NCI-H526 (cell line): ENCODE measurements at places on chromosomes 16 and 17.
A peak's percentile ranks its signal among the peaks of the same experiment; 100 is the strongest.

DNA sequence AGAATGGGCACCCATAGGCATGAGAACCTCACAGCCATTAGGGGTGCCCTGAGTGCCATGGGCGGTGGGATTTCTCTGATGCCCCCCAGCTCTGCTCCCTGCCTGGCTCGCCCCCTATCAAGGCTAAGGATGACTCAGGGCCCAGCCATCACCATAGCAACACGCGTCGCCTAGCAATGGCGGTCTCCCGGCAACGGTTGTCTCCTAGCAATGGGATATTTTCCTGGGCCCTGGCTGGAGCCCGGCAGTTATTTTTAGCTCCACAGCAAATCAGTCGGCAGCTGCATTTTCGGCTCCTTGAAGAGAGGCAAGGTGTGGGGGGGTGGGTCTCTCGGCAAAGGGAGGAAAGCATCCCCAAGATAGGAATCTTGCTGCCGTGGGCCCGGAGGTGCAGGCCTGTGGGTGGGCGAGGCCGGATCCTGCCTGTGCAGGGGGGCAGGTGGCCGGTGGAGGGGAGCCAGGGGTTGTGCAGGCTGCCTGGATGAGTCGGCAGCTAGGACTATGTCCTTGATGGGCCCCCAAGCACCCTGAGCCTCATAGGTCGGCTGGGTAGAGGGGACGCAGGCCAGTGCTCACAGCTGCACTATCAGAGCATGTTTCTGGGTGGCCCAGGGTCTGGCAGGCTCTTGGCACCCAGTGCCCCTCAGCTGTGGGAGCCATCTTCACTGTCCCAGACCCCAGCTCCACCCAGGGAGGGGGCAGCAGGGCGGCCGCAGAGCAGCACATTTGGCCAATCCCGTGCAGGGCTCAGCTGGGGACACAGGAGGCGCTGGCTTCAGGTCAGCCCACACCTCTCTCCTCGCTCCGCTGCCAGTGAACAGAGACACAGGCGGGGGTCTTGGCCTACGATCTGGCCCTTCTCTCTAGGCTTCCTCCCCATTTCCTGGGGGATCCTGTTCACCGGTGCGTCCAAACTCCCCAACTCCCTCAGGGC is 4.2 kb upstream of the FBXL16 start:
- peak; percentile 57 for DNase-seq

DNA sequence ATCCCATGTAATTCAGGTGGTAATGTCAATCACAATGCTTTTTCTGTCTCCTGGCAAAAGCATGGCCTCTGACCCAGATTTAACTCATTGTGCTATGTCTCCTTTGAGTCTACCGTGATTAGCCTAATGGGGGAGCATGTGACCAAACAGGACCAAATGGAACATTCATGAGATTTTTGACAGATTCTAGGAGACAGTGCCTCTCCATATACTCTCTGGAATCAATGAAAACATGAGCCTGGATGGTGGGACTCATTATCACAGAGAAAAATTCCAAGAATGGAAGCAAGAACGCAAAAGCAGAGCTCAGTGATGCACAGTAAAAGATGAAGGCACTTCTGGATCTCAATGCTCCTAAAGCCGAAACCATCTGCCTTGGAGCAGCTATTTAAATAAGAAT is 307.9 kb upstream of the MON1B start:
- DNase-seq: no peak

DNA sequence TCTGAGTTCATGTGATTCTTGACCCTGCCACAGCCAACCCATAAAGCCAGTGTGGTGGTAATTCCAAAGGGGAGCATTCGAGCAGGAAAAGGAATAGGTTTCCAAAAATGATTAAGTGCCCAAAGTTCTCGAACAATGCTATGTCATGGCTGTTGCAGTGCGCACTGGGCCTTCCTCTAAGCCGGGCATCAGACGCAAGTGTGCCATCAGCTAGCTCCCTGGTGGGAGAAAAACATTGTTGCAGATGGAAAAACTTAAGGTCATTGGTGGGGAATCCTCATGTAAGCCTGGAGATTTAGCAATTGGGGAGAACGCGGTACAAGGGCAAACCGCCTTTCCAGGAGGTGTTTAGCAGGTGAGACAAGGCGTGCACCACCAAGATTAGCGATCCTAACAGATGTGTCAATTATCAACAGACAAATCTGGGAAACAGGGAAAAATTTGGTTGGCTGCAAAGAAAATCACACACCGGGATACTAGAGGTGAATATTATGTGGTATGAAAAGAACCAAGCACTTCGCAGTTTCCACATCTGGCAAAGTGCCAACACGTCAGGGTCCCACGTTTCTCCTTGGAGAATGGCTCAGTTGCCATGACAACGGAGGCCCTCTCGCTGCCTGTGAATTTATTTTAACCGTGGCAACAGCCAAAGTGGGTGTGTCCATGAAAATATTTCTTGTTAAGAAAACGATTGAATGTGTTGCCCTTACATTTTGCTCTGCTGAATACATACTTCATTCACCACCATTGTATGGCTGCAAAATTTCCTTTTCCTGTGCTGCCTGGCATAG is 118.5 kb upstream of the CACNG5 start:
- DNase-seq: peak; percentile 11

- no peak for DNase-seq
Measured at GRCh38 chr16:27722892-27723450, 173.0 kb downstream of the KATNIP start.

DNA sequence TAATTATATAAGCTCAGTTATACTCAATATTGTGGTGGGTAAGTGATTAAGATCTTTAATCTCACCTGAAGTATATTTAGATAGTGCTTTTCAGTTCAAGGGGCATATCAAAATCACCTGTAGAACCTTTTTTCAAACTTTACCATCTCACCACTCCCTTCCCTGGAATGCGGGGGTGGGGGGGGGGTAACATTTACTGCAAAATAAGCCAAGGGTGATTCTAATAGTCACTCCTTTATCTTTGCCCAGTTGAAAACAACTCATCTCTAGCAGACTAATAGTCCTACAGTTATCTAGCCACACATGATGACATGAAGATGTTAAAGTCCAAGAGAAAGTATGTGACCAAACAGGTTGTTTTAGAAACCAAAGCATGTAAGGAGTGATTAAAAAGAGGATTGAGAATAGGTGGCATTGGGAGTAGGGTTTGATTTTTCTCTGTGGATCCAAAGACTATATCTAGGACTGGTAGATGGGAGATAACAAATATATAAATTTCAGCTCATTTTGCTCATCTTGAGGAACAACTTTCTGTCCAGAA is 21.5 kb downstream of the LPCAT2 start:
- DNase-seq: no peak

DNA sequence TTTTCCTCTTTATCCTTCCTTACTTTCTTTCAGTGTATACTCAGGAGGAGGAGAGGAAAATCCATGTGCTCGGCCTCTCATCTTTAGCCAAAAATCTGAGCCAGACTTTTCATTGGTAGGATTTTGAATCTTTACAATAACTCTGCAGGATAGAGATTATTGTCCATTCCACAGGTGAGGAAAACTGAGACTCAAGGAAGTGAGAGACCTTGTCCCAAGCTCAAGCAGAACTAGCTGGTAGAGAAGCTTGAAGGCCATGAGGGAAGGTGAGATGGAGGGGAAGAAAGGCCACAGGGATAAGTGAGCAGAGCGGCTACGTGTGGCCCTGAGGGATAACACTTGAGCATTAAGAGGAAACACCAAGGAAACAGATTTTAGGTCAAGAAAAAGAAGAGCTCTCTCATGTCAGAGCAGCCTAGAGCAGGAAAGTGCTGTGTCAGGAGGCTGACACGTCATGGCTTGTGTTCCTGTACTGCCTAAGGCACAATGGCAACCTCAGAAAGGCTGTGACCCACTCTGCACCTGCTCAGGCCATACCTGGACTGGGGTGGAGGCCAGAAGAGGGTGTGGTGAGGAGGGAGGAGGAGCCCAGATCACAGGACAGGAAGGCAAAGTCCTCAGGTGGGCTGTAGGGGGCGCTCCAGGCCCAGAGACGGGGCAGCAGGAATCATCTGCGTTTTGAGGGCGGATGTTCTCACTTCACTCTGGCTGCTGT is 11.9 kb downstream of the MT4 start:
- peak; percentile 4 for DNase-seq

DNA sequence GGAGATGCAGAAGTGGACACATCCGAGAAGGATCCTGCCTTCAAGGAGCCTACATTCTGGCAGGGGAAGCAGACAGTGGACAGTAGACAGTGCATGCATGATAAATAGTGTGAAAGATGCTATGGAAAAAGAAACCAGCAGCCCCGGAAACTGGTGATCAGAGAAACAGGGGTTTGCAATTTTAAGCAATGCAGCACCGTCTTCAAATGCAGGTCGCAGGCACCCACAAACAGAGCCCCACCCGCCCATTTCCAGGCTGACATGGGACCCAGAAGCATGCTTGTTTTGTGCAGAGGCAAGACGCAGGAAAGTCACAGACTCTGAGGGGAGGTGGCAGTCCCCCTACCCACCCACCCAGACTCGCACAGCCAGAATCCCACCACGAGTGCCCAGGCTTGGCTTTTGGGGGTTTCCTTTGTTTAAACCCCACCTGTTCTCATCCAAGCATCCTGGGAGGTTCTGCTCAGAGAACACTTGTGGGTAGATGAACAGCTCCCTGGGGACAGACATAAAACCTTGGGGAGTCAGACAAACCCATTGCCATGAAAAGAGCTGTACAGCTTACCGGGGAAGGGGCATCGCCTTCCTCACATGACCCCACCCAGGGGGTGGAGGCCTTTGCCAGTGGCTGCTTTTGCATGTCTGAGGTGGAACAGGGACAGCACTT is 114.3 kb downstream of the MGAT5B start:
- DNase-seq: peak; percentile 69

- no peak for DNase-seq
Measured at GRCh38 chr16:51243936-51244436, 92.9 kb upstream of the SALL1 start.

DNA sequence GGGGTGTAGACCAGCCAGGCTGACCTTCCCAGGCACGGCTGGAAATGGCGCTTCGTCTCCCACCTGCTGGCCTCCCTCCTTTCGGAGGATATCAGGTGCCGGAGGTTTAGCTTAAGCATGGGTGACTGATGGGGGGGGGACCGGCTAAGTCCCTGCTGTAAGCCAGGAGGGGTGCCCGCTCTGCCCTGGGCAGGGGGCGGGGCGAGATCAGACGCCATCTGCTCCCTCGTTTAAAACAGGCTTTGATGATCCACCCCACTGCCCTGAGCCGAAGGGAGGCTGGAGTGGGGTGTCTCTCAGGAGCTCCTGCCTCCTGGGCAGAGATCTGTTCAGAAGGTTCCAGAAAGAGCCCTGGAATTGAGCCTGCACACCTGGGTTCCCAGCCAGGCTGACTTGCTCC is 26.0 kb downstream of the C16orf74 start:
- DNase-seq: no peak

DNA sequence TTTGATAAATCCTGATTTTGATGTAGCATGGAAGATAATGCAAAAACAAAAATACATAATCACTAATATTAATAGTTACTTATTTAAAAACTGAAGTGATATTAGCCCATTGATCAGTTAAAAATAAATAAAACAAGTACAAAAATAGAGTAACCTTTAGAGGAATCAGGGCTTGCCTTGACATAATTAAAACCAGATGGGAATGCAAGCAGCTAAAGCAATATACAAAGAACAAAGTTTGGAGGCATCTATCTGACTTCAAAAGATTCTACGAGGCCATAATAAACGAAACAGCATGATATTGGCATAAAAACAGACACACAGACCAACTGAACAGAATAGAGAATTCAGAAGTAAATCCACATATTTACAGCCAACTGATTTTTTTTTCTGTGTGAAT is 15.0 kb upstream of the HEATR3 start:
- no peak for DNase-seq

DNA sequence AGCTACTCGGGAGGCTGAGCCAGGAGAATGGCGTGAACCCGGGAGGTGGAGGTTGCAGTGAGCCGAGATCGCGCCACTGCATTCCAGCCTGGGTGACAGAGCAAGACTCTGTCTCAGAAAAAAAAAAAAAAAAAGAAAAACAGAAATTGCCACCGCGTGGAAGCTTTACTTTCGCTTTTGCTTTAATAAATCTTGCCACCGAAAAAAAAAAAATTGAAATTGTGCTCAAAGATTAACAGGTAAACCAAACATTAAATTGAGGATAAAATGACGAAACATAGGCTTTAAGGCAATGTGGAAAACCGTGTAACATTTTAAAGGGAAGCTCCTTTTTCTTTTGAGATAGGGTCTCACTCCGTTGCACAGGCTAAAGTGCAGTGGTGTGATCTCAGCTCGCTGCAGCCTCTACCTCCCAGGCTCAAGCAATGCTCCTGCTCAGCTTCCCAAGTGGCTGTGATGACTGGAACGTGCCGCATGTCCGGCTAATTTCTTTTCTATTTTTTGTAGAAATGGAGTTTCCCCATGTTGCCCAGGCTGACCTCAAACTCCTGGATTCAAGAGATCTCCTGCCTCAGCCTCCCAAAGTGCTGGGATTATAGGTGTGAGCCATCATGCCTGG is 40.1 kb downstream of the ZNF276 start:
- DNase-seq: no peak

- DNase-seq: peak; percentile 66
Measured at GRCh38 chr16:46673320-46674013, 15.5 kb downstream of the VPS35 start.

- DNase-seq: peak; percentile 31
Measured at GRCh38 chr17:51371732-51372151, 111.4 kb downstream of the UTP18 start.

GRCh38 chr16:81879625-81880024 is 100.5 kb downstream of the PLCG2 start:
- DNase-seq: no peak

- DNase-seq: no peak
Measured at GRCh38 chr17:77801545-77802332, 156.8 kb upstream of the TNRC6C start.

GRCh38 chr16:4660454-4661007 is 32.8 kb upstream of the NUDT16L1 start:
- DNase-seq: no peak

DNA sequence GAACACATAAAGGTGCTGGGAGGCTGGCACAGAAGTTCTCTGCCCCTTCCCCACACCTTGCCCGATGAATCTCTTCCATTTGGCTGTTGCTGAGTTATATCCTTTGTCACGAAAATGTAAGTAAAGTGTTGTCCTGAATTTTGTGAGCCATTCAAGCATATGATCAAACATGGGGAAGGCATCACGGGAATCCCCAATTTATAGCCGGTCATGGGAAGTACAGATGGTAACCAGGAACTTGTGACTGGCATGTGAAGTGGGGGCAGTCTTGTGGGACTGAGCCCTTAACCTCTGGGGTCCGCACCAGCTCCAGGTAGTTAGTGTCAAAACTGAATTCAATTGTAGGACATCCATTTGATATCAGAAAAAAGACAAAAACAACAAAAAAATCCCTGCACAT is 13.2 kb downstream of the TOM1L2 start:
- no peak for DNase-seq

GRCh38 chr17:70205401-70205800 is 36.1 kb downstream of the KCNJ2 start:
- no peak for DNase-seq

- peak; percentile 66 for DNase-seq
Measured at GRCh38 chr16:88504489-88505404, 51.7 kb downstream of the ZFPM1 start.
